ENCODE measurements at places on chromosomes 3 and 15. TPM values are rescaled to one million over a fixed set of nuclear protein-coding genes. Genes with fewer than 3 reads are reported as not detected.

DNA sequence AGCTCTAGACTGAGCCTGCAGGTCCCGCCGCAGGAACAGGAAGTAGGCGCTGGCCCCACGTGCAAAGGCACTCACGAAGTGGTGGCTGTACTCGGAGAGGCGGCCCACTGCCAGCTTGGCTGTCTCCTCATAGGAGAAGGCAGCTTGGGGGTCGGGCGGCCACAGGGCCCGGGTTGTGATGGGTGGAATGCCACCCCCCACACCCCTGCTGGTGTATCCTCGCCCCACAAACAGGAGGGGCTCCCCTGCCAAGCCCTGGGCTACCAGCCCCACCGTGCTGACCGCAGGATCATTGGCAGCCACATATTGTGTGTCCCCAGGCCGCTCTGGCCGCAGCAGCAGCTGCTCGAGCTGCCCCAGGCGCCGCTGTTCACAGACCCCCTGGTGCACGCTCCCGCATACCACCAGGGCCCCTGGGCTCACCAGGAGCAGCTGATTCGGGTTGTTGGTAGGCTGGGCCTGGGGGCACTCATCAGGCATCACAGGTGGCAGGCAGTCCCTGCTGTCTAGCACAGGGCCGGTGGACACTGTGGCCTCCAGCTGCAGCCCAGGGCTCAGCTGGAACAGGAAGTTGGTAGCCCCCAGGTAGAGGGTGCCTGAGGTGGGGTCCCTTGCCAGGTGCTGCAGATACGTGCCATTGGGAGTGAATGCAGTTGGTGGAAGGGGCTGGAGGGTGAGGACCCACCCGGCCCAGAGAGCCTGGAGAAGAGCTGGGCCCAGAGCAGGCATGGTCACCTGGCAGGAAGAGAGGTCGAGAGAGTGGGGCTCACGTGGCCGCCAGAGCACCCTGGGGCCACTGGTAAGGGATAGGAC lies 5.8 kb downstream of the PLXNB1 start:
- peaks cover 4% of the 10 kb centered on the region for H3K4me1 ChIP-seq
- no peak overlapping the region for H3K4me3 ChIP-seq
- no peak for DNase-seq
- H3K36me3 ChIP-seq: no peaks in the 10 kb centered on the region

GRCh38 chr3:130935761-130936492 lies 42.0 kb downstream of the ATP2C1 start:
- peaks cover 3% of the 10 kb centered on the region for H3K4me1 ChIP-seq
- H3K36me3 ChIP-seq: peaks cover 20% of the 10 kb centered on the region
- no peaks in the 10 kb centered on the region for H3K27me3 ChIP-seq
- no peak for DNase-seq
- no peak overlapping the region for H3K4me3 ChIP-seq
- no peak overlapping the region for H3K27ac ChIP-seq

- H3K27me3 ChIP-seq: no peaks in the 10 kb centered on the region
- no peak overlapping the region for H3K27ac ChIP-seq
- H3K36me3 ChIP-seq: no peaks in the 10 kb centered on the region
Measured at GRCh38 chr3:117762621-117763037, 1053.0 kb downstream of the TUSC7 start.

- no peaks in the 10 kb centered on the region for H3K36me3 ChIP-seq
- H3K4me3 ChIP-seq: no peak overlapping the region
- DNase-seq: no peak
- no peak overlapping the region for H3K27ac ChIP-seq
- H3K27me3 ChIP-seq: no peaks in the 10 kb centered on the region
- no peaks in the 10 kb centered on the region for H3K4me1 ChIP-seq
Measured at GRCh38 chr3:29494305-29495036, 213.6 kb downstream of the RBMS3 start.

Gene ZMAT3
- 15.9 TPM for total RNA-seq

Gene SLC28A2
- total RNA-seq: not detected

Gene KBTBD12
- total RNA-seq: not detected
